ENCODE measurements at places on chromosomes 12 and 14.

GRCh38 chr12:1444142-1444516 is 150.3 kb downstream of the FBXL14 start:
- DNase-seq, result no peak

- no peak for DNase-seq
Measured at GRCh38 chr12:81085832-81086231, 8.0 kb downstream of the ACSS3 start.

- DNase-seq, result peak; percentile 81
Measured at GRCh38 chr14:101823511-101824120, 62.1 kb downstream of the PPP2R5C start.

DNA sequence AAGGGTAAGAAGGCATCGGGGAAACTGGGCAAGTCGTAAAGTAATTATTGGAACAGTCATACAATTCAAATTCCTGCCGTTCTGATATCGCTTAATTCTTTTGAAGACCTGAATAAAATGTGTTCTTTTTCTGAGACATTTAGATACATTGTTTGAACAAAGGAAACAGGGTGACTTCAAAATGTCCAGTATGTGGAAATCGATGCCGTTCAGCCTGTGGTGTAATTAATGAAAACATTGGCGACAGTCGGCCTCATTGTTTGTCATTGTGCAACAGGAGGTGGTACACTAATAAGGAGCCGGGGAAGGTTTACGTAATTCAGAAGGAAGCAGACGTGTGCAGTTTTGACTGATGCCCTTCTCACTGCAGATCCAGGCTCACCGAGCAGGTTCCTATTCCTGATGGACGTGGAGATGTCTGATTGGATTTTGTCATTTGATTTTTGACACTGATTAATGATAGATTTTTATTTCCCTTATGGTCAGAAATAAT is 92.7 kb downstream of the BORCS5 start:
- peak; percentile 61 for DNase-seq

- no peak for DNase-seq
Measured at GRCh38 chr12:9694241-9694640, 24.7 kb downstream of the CLEC2D start.

DNA sequence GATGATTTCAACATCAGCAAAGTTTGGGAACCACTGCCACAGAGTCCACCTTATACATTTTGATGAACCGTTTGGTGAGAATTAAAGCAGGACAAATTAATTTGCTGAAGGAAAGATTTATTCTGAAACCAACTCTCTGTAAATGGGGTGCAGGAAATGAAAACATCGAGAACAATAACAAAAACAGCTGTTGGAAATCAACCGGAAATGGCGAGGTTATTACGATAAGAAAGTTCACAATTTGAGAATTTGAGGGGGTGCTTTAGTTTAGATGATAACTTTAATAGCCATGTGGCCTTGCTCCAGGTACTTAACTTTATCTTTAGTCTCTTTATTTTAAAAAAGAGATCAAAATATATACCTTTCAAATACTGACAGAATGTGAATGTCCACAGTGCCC is 56.7 kb downstream of the KCNJ8 start:
- DNase-seq, result no peak

DNA sequence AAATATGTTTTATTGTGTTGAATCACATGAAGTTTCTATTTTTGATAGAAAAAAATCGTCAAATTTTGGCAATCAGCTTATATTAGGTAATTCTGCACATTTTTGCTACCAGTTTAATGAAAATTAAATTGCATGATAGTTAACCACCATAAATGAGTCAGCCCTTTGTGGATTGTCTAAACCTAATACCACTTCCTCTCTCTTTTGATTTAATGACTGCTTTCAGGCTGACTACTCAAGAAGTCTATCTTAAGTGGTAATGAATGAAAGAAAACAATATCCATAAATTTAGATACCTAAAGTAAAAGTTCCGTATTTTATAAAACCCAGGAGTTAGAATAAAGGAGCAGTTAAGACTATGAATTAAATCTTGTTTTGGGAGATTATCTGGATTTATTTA is 450.5 kb downstream of the TMEM117 start:
- DNase-seq, result no peak

- DNase-seq, result no peak
Measured at GRCh38 chr12:64412459-64412858, 8.3 kb downstream of the XPOT start.

GRCh38 chr12:76020731-76021672 is 10.6 kb downstream of the PHLDA1 start:
- DNase-seq, result peak; percentile 79

- DNase-seq, result no peak
Measured at GRCh38 chr12:124363353-124363965, 68.6 kb downstream of the RFLNA start.

DNA sequence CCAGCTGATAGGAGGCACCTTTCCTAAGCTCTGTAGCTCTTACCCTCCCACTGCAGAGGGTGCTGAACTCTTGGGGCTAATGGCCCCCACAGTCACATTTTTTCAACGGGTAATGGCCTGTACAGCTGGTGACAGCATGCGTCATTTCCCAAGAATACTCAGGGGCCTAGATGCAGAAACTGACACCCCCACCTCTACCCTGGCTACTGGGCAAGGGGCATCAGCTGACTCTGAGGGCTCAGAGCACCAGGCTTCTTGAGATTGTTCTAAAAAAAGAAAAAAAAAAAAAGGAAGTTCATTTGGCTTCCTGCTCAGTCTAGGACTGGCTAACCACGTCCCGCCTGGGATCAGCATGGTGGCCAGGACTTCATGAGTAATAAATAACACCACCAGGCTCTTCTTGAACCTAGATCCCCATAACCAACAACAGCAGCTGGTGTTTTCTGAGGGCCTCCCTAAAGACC is 35.2 kb downstream of the ZFP36L1 start:
- DNase-seq, result peak; percentile 73

Measured in CD4-positive, alpha-beta T cell treated with Interleukin-15 for 1 hour (primary cell).